ENCODE measurements at places on chromosomes 6 and 20. TPM values are rescaled to one million over a fixed set of nuclear protein-coding genes. Genes with fewer than 3 reads are reported as not detected.

BCAS4 gene
- total RNA-seq = 0.51 TPM

SIRPA gene
- total RNA-seq = 55.2 TPM

C20orf144 gene
- total RNA-seq = not detected

GABRR1 gene
- total RNA-seq = not detected

LY6G5C gene
- total RNA-seq = 3.6 TPM

OPN5 gene
- not detected for total RNA-seq

BPIFA3 gene
- total RNA-seq = not detected

ZNF311 gene
- total RNA-seq = 0.17 TPM

TPBG gene
- 9.4 TPM for total RNA-seq

ZFAND3 gene
- 28.2 TPM for total RNA-seq

PDE10A gene
- 12.2 TPM for total RNA-seq

CRYBG1 gene
- 38.1 TPM for total RNA-seq

BMP2 gene
- 23.1 TPM for total RNA-seq

GPR6 gene
- total RNA-seq = not detected

ID4 gene
- 0.85 TPM for total RNA-seq

UBE2C gene
- total RNA-seq = 30.2 TPM

DLL1 gene
- total RNA-seq = 7.5 TPM

NKAIN2 gene
- total RNA-seq = not detected

ZBTB22 gene
- total RNA-seq = 15.8 TPM

EEF1A2 gene
- total RNA-seq = 5.0 TPM

SLC44A4 gene
- 0.17 TPM for total RNA-seq

GSTA1 gene
- not detected for total RNA-seq

OPRM1 gene
- total RNA-seq = not detected

MOG gene
- not detected for total RNA-seq

GPX5 gene
- total RNA-seq = not detected

PBOV1 gene
- not detected for total RNA-seq

C20orf202 gene
- total RNA-seq = not detected

C6orf118 gene
- total RNA-seq = not detected
